T-helper 1 cell (primary cell): ENCODE measurements at places on chromosomes 12 and 14.
A peak's percentile ranks its signal among the peaks of the same experiment; 100 is the strongest.

DNA sequence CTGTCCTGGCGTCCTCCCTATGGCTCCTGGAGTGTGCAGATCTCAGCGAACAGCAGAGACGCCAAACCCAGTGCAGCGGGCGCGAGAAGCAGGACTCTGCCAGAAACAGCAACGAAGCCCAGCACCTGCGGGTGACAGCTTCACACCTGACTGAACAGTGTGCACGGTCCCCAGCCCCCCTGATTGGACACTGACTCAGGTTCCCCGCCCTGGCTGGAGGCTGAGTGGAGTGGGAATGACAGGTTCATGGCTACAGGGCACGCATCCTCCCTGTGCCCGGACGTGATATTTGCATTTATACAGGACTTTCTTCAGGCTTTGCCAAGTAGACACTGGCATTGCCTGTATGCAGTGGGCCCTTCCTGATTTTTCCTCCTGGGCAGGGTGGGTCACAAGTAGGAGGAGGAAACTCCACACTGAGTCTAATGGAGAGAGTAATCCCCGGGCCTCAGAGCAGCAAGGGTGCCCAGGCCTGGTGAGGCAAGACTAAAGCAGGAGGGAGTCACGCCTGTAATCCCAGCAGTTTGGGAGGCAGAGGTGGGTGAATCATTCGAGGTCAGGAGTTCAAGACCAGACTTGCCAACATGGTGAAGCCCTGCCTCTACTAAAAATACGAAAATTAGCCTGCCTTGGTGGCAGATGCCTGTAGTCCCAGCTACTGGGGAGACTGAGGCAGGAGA lies 71.6 kb downstream of the ASCL4 start:
- no peak for DNase-seq

DNA sequence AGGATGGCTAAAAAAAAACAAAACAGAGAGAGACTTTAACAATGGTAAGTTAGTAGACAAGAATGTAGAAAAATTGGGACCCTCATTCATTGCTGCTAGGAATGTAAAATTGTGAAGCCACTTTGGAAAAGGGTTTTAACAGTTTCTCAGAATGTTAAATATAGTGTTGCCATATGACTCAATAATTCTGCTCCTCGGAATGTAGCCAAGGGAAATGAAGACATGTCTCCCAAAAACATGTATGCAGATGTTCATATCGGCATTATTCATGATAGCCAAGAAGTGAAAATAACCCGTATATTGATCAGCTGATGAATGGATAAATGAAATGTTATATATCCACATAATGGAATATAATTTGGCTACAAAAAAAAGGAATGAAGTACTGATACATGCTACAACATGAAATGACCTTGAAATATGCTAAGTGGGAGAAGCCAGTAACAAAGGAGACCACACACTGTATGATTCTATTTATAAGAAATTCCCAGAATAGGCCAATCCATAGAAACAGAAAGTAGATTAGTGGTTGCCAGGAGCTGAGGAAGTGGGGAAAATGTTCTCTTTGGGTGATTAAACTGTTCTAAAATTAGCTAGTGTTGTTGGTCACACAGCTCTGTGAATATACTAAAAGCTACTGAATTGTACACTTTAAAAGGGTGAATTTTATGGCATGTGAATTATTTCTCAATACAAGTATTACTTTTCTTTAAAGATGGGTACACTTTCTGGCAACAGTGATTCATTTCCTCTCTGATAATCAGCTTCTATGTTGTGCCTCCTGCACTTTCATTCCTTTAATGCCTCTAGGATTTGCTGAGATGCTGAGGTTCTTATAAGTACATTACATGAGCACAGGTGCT lies 132.5 kb downstream of the DAAM1 start:
- no peak for DNase-seq

DNA sequence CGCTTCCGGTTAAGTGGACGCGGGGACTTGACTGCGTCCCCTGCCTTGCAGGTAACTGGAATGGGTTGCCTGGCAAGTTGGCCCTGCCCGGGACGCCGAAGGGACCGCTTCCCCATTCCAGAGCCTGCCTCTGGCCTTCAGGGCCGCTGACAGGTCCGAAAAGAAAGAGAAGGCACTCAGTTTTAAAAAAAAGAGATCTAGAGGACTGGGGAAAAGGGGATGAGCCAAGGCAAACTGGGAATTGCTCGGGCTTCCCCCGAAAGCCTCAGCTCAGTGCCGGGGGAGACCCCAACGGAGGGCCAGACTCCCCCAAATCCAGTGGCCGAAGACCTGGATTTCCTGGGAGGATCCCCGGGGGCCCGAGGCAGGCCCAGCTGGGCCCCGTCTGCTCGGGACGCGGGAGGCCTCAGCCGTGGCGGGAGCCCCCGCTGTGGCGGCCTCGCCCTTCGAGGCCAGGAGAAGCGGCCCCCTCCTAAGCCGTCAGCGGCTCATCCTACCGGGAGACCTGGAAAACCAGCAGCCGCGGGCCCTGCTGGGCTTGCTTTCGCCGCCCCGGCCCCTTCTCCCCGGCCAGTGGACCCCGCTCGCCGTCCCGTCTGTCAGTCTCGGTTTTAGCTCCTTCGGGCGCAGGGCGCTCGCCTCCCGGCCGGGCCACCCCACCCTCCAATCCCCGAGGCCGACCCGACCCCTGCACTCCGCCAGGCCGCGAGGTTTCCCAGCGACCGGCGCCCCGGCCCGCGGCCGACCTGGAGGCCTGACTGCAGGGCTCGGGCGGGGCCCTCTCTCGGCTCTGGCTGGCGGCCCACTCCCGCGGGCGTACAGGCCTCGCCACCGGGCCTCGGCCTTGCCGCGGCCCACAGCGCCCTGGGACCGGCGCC lies 12.5 kb downstream of the OTX2 start:
- no peak for DNase-seq

DNA sequence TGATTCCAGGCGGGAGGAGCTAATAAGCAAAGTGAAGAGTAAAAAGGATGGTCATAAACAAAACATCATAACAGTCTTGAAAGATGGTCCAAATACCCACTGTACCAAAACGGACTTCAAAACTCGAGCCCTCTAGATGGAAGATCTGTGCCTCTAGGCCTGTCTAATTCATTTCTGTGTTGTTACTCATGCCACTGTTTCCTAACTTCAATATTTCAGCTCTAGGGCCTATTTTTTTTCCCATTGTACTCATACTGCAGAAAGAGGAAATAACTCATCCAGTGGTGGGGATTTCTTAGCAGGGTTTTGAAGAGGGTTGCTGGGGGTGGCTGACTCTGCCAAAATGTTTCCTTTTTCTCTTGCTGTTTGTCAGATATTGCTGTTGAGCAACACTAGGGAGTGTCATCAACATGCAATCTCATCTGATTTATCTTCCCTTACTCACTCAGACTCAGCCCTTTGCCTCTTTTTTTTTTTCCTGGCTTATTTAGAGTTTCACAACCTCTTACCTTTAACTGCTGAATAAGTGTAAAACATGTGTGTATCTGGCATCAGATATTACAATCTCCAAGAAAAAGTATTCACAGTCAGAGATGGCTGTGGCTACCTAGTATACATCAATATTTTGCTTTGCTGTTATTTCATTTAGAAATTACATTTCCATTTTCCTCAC lies 189.6 kb downstream of the DUSP6 start:
- no peak for DNase-seq

GRCh38 chr14:73785336-73785833 lies 66.2 kb upstream of the PTGR2 start:
- no peak for DNase-seq

DNA sequence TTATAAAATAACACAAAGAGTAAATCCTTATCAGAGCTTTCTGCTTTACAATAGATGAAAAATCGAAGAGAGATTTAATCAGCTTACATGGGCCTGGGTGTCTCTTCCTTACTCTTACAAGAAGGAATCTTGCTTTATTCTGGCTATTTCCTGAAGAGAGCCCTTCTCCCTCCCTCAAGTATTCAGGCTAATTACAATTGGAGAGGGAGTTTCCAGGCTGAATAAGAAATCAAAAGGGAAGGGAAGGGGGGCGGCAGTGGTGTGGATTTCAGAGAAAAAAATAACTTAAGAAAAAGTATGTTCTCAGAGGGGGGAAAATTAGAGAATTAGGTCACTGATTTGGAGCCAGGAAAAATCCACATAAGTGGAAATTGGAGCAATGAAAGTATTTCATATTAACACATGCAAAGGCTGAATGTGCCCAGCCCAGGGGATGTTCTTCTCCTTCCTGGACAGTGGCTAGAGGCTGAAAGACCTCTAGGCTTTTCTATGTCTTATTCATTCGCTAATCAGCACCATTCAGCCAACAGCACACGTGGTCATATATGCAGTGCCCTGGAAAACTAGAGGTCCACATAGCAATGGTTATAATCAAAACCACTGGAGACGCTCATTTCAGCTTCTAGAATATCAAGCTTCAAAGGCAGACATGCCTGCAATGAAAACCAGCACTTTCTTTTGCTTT lies 158.9 kb upstream of the BTG1 start:
- DNase-seq, result no peak

- DNase-seq, result no peak
Measured at GRCh38 chr12:113899042-113899560, 67.0 kb downstream of the RBM19 start.

- DNase-seq, result no peak
Measured at GRCh38 chr12:48219631-48220030, 16.5 kb upstream of the OR10AD1 start.

GRCh38 chr14:31842899-31843298 lies 234.2 kb upstream of the ARHGAP5 start:
- no peak for DNase-seq

DNA sequence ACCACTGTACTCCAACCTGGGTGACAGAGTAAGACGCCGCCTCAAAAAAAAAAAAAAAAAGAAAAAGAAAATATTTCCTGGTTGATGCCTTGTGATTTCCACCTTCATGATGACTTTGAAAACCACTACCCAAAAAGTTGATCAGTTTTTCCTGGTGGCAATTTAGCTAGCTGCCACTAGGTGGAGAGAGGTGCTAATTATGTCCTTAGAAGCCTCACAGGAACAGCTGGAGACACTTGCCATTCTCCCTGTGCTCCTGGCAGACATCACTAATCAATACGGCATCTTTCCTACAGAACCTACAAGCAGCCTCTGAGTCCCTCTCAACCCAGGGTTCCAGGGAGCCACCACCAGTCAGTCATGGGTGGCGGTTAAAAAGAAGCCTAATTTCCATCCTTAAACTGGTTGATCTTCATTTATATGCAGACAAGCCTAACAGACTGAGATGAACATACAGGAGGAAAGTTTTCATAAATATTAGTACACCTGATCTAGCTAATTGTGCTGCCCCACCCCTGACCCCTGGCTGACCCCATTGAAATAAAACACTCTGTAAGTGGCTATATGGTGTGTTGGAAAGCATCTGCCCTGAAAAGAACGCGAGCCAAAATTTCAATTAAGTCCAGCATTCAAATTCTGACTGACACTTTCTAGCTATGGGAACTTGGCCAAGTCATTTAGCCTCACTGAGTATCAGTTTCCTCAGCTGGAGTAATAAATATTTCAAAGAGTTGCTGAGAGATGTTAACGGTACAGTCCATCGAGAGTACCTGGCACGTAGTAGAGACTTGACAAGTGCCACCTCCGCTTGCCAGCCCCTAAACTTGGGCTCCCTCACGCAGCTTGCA lies 6.2 kb upstream of the OAS1 start:
- peak; percentile 55 for DNase-seq

GRCh38 chr14:90602088-90602687 lies 205.4 kb downstream of the CALM1 start:
- DNase-seq, result no peak

GRCh38 chr12:77486872-77487271 lies 343.8 kb upstream of the NAV3 start:
- DNase-seq, result no peak
